ENCODE measurements at places on chromosomes 7 and 10.
A peak's percentile ranks its signal among the peaks of the same experiment; 100 is the strongest.

GRCh38 chr7:28469562-28469961, 57.2 kb downstream of the CREB5 start:
- DNase-seq: no peak

- no peak for DNase-seq
These were observed 44.5 kb downstream of the LANCL2 start for GRCh38 chr7:55409482-55410225.

DNA sequence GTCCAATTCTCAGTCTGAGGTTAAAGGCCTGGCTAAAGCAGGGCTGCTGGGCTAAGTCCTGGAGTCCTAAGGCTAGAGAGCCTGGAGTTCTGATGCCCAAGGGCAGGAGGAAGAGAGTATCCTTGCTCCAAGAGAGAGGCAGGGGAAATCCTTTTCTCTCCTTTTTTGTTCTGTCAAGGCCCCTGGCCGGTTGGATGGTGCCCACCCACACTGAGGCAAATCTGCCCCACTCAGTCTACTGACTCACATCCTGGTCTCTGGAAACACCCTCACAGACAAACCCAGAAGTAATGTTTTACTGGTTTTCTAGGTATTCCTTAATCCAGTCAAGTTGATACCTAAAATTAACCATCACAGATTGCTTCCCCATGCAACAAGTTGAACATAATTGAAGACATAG, 23.0 kb downstream of the ZNF518A start:
- no peak for DNase-seq

- no peak for DNase-seq
These were observed 64.4 kb upstream of the MXI1 start for GRCh38 chr10:110142965-110143364.

GRCh38 chr10:88467835-88468485, 115.2 kb downstream of the RNLS start:
- DNase-seq: no peak

GRCh38 chr7:138515001-138515528, 55.0 kb downstream of the TRIM24 start:
- DNase-seq: no peak

- peak; percentile 77 for DNase-seq
These were observed 36.7 kb downstream of the PFKFB3 start for GRCh38 chr10:6239213-6239991.
